ENCODE measurements at places on chromosomes 7 and 10.
A peak's percentile ranks its signal among the peaks of the same experiment; 100 is the strongest.

DNA sequence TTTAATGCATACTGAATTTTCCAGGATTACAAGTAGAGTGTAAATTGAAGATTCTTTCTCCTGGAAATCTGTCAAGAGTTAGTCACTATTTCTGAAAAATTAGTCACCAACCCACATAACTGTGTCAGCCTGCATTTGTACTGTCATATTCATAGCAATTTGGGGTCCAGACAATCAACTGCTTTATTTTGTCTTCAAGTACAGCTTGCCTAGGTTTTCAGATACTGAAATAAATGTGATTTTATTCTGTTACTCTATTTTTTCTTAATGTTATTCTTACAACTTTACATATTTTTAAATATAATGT lies 55.1 kb downstream of the CUBN start:
- DNase-seq, result peak; percentile 71

DNA sequence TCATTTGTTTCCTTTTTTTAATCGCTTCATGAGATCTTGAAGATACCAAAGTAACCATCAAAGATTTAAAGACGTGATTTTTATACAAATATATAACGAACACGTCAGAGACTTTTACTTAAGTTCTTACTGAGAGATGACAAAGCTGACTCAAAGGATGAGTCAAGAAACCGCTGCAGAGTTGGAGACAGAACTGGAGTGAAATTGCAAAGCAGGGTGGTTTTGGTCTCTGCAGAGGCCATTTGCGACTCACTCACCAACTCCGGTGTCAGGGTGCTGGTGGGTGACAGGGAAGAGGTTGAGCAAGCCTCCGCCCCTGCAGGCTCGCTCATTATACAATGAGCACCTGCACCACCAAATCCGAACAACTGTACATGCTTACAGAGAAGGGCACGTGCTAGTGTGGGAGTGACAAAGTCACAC lies 75.2 kb downstream of the DNAJB6 start:
- peak; percentile 96 for DNase-seq

DNA sequence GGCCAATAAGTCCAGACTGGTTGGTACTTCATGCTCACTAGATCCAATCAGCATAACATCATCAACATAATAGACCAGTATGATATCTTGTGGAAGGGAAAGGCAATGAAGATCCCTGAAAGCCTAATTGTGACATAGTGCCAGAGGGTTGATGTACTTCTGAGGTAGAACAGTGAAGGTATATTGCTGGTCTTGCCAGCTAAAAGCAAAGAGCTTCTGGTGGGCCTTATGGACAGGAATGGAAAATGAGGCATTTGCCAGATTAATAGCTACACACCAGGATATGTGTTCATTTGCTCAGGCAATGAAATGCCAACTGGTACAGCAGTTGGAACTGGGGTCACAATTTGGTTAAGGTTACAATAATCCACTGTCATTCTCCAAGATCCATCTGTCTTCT lies 156.4 kb downstream of the HTR7 start:
- DNase-seq, result no peak

GRCh38 chr10:124349996-124350280 lies 68.8 kb downstream of the OAT start:
- no peak for DNase-seq

DNA sequence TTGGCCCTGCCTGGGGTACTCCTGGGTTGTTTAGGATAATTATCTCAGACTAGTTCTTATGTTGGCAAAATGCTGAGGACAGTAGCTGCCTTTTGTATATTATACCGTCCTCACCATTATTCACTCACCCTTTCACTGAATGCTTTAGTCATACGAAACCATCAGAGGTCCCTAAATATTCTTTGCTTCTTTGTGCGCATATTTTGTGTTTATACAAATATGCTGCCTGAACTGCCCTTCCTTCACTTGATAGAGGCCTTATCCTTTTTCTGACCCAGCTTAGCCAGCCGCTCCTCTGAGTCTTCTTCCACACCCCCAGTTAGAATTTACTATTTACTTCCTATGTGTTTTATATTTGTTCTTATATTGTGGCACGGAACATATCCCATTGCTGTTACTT lies 70.2 kb upstream of the OSBPL3 start:
- no peak for DNase-seq

GRCh38 chr7:103594186-103594585 lies 148.2 kb upstream of the SLC26A5 start:
- peak; percentile 13 for DNase-seq

DNA sequence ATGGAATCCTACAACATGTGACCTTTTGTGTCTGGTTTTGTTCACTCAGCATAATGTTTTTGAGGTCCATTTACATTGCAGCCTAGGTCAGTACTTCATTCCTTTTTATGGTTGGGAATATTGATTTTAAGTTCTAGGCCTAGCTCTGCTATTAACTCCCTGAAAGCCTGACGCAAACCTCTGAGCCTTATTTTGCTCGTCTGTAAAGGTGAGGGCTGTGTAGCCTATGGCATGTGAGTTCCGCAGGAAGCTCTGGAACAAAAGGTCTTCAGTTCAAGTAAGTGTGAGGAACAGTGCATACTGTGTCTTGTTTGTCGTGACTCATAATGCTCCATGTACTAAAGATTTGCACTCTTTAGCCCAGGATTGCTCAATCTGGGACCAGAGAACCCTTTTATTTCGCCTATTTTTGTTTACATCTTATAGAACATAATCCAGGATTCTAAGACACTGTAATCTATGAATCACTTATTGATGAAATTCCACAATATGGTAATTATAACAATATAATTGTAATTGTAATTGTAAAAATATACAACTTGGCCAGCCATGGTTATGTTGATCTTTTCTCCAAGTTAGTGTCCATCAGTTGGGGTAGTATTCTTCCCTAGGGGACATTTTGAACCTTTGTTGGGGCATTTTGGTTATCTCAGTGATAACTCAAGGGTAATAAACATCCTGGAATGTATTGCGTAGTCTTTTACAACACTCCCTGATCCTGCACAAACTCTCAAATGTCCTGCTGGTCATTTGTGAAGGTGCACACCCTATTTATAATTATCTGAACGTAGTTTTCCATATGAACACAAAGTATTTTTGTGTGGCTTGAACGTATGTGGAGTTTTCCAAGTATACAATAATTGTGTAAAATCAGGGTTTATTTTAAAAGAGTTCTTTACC lies 184.7 kb downstream of the VTI1A start:
- DNase-seq, result no peak

DNA sequence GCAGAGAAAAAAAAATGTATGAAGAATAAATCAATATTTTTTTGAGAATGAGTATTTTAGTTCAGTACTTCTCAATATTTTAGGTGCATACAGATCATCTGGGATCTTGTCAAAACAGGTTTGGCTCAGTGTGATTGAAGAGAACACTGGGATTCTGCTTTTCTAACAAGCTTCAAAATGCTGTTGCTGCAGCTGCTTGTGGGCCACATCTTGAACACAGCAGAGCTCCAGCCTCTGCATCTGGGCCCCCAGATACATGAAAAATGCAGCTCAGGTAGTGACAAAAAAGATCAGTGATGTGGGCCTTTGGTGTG lies 1177.1 kb upstream of the C7orf33 start:
- DNase-seq, result no peak

- DNase-seq, result no peak
Observed at GRCh38 chr7:11217848-11218565, 244.3 kb downstream of the PHF14 start.

DNA sequence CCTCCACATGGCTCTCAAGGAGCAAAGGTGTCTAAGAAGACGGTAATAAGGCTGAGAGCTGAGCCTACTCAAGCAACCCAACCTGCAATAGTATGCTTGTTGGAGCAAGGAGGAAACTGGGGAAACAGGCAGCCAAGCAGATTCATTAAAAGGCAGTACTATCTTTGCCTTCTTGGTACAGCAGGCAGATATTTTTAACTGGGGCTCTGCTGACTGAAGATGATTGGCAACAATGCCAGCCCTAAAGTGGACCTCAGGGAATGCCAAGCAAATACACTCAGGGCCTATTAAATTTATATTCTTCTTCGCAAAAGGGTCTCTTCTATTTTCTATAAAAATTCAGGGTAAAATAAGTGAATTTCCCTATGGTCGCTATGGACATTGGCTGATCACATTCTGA lies 109.4 kb upstream of the PCGF5 start:
- no peak for DNase-seq

- no peak for DNase-seq
Observed at GRCh38 chr10:122876467-122876855, 2.9 kb downstream of the FAM24B start.

GRCh38 chr10:95988702-95989101 lies 54.7 kb upstream of the CCNJ start:
- no peak for DNase-seq
